Fibroblast of lung (primary cell): ENCODE measurements at places on chromosomes 5 and 9. TPM values are rescaled to one million over a fixed set of nuclear protein-coding genes. Genes with fewer than 3 reads are reported as not detected.

CARD6 gene
- total RNA-seq, result 12.7 and 14.4 TPM in 2 replicates

TMC1 gene
- total RNA-seq, result 0.33 TPM in 1 of 2 replicates, not detected in the other

TMEFF1 gene
- 1.8 and 2.5 TPM in 2 replicates for total RNA-seq

SMAD5 gene
- total RNA-seq, result 43.4 and 44.3 TPM in 2 replicates

SPINK4 gene
- not detected in 2 replicates for total RNA-seq

DNA sequence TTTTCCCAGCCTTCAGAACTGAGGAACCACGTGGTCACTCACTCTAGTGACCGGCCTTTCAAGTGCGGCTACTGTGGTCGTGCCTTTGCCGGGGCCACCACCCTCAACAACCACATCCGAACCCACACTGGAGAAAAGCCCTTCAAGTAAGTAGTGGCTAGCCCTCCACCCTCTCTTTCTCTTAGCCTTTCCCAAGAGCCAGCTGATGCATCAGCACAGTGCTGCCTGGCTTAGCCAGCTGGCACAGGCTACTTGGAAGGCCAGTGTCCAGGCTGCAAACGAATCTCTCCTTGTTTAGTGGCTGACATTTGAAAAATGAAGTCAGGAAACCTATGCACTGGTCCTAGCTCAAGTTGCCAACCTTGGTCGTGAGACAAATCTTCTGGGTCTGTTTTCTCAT is 91.1 kb downstream of the PRDM6 start:
- H3K4me3 ChIP-seq, result no peak overlapping the region
- DNase-seq, result peak; percentile 49

DNA sequence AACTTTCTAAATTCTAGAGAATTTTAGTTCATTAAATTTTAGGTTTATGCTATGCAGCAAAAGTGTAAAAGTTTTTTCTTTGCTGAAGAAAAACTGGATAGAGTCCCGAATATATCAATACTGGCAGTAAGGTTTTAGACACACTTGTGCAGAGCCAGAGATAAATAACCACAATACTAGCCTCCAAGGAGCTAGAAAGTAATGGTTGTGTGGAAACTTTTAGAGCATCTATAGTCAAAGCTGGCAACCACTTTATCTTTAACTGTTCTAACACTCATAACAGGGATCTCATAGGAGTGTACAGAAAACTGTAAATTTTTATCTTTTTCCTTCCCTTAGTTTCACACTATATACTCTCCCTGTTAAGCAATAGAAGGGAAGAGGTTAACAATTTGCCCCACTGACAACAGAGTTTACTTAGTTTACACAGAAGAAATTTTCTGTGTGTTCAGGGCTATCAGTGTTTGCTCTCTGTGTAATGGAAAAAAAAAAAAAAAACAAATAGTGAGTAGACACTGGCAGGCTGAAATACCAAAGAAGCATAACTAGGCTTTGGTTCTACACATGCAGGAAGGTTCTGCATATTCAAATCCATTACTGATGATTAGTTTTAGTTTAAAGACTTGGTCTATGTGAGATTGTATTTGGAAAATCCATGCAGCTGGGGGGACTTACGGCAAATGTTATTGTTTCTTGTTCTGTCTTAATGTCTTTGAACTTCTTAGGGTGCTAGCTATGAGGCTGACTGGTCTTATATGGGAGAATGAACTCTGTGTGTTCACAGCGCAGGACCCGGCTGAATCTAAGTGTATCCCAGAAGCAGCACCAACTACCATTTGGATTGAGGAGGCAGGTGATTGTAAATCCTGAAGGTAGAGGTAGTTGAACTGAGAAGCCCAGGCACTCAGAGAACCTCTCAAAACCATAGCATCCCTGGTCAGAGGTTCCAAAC is 187.6 kb downstream of the PCSK1 start:
- DNase-seq, result no peak
- H3K27ac ChIP-seq, result no peak overlapping the region
- H3K4me3 ChIP-seq, result no peak overlapping the region
- H3K36me3 ChIP-seq, result no peaks in the 10 kb centered on the region
- peaks cover 11% of the 10 kb centered on the region for H3K4me1 ChIP-seq
- no peaks in the 10 kb centered on the region for H3K27me3 ChIP-seq

GRCh38 chr5:98168871-98169270 is 604.6 kb upstream of the RGMB start:
- no peak overlapping the region for H3K4me3 ChIP-seq
- H3K36me3 ChIP-seq, result no peaks in the 10 kb centered on the region
- no peak for DNase-seq
- no peak overlapping the region for H3K27ac ChIP-seq
